ENCODE measurements at places on chromosomes 12 and 14.

GRCh38 chr12:68175557-68176061 lies 16.1 kb upstream of the IFNG start:
- no peak for DNase-seq

GRCh38 chr12:15996948-15997347 lies 85.8 kb downstream of the DERA start:
- DNase-seq = no peak

DNA sequence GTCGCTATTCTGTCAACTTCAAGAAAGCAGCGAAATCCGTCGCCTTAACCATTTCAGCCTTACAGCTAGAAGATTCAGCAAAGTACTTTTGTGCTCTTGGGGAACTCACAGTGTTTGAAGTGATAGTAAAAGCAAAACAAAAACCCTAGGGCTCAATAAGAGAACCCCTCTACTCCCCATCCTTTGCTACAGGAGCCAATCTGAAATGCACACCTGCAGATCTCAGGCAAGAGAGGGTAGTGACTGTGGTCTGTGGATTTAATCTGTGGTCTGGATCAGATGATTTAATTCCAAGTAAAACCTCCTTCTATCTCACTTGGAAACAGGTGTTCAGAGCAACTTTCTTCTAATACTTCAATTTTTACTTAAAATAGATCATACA lies 422.9 kb upstream of the OR4E1 start:
- DNase-seq = no peak

GRCh38 chr12:47025349-47025748 lies 54.1 kb upstream of the PCED1B start:
- DNase-seq = no peak

DNA sequence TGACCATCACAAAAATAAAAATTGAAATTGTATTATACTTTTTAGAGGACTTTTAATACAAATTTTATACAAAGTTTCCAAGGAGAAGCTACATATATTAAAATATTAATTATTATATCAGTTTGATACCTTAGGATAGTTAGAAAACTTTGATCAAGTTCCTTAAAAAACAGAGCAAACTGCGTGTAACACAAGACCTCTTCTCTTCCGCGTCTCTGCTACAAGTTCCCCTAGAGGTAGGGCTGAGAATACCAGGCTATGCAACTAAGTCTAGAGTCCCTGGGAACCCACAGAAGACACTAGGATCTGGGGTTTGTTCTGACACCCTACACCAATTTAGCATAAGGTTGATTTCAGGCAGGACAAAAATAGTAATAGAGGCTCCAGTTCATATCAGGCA lies 319.0 kb downstream of the FOXG1 start:
- no peak for DNase-seq

DNA sequence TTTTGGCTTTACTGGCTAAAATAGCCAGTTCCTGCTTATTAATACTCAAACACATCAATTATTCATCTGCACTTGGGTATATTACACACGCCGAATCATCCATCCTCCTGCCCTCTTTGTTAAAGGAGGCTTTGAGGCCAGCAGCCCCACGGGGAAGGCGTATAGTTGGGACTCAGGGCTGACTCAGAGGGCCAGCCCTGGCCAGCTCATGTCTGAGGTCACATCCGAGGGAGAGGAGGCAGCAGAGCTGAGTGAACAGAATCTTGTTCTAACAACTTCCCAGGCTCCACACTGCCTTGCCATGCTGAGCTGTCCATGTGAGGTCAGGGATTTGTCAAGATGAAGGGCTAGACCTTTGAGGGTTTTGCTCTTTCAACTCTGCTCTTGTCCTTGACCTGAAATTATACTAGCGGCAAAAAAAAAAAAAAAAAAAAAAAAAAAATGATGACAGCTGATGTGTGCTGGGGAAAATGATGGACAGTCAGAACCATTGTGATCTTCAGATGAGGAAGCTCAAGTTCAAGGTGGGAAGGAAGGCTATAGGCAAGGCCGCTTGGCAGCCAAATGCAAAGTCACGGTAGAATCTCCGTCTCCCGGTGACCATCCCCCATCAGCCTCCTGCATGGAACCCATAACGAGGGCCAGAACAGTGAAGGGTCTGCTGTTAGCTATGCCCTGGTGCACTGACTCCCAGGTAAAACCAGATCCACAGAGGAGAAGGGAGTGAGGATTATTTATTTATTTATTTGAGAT lies 12.5 kb upstream of the MARK3 start:
- DNase-seq = no peak

Data from NCI-H1417 treated with DMSO at 0.1 percent for 48 hours (cell line).